ENCODE measurements at places on chromosomes 12 and 14. TPM values are rescaled to one million over a fixed set of nuclear protein-coding genes. Genes with fewer than 3 reads are reported as not detected.

GRCh38 chr12:70847871-70848270 is 72.7 kb downstream of the PTPRR start:
- DNase-seq, result peak; percentile 35

METTL25 gene
- 14.8 TPM for polyA plus RNA-seq

- DNase-seq, result no peak
These were observed 2.6 kb downstream of the MLEC start for GRCh38 chr12:120689397-120690082.

AMDHD1 gene
- 0.75 TPM for polyA plus RNA-seq

DNA sequence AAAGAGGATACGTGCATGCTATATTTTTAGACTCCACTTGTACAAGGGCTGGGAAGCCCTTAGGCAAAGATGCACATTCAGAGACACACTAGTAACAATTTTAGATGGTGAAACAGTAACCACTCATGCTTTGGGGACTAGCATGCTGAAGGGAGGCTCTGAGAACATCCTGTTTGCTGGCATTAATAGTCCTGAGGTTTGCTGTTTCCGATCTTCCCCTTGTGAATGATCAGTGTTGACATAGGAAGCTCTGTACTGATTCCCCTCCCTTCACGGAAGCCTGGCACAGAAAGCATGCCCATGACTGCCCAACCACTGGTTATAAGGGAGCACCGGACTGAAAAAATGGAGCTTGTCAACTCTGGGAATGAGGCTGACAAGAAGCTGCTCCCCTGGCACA is 164.6 kb downstream of the GCH1 start:
- no peak for DNase-seq

- DNase-seq, result no peak
These were observed 252.6 kb downstream of the ACSS3 start for GRCh38 chr12:81330480-81330879.

ESRRB gene
- polyA plus RNA-seq, result 0.64 TPM

- no peak for DNase-seq
These were observed 86.3 kb downstream of the DRAM1 start for GRCh38 chr12:101963697-101964096.

DCP1B gene
- polyA plus RNA-seq, result 28.7 TPM

CLEC9A gene
- polyA plus RNA-seq, result 2.5 TPM

NTF3 gene
- polyA plus RNA-seq, result 3.5 TPM

DNA sequence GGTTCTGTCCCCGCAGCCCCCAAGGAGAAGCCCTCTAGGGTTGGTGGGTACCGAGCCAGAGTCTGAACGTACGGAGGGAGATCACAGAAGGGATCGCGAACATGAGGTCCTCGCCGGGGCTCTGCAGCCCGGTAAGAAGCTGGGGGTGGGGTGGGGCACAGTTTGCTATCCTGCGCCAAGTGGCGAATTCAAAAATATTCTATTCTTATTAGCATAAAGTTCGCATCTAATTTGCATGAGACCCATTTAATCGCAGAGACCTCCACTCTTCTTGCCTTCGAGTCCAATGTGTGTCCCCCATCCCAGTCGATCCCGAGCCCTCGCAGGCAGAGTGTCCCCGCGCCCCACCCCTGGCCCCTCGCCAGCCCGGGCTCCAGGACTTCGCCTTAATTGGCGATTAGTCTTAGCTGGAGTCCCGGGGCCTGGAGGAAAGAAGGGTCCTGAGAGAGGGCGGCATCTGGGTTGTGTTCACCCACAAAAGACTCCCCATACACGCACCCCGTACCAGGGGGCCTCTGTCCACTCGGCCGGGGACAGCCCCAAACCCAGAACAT is 604 bp upstream of the ARHGEF25 start:
- peak; percentile 41 for DNase-seq

GRCh38 chr12:92272061-92272964 is 126.7 kb upstream of the BTG1 start:
- no peak for DNase-seq

SLC48A1 gene
- 14.9 TPM for polyA plus RNA-seq

NELL2 gene
- 33.8 TPM for polyA plus RNA-seq

BRAP gene
- polyA plus RNA-seq, result 15.9 TPM

DNA sequence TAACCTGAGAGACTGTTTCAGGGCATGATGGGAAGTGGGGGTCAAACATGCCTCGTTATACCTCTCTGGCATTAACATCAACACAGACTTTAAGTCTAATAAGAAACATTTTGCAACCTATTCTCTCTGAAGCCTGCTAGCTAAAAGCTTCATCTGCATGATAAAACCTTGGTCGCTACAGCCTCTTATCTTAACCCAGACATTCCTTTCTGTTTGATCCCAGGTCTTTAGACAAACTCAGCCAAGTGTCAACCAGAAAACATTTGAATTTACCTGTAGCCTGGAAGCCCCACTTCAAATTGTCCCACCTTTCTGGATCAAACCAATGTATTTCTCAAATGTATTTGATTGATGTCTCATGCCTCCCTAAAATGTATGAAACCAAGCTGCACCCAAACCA is 9.1 kb downstream of the PPP2R3C start:
- no peak for DNase-seq

DNA sequence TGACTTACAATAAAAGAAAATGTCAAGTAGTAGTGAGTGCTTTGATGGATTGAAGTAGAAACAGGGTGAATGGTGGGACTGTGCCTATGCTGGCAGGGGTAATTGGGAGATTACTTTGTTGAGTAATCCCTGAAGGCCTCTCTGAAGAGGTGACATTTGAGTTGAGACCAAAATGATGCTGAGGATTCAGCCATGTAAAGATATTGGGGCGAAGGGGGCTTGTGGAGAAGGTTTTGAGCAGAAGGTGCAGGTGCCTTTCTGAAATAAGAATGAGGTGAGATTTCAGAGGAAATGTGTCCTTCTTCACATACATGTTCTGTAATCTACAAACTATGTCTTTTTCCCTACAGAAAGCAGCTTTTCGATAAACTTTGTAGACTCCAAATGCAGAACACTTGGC is 8.0 kb downstream of the GNG2 start:
- DNase-seq, result no peak

CLEC1B gene
- 2.5 TPM for polyA plus RNA-seq

DNA sequence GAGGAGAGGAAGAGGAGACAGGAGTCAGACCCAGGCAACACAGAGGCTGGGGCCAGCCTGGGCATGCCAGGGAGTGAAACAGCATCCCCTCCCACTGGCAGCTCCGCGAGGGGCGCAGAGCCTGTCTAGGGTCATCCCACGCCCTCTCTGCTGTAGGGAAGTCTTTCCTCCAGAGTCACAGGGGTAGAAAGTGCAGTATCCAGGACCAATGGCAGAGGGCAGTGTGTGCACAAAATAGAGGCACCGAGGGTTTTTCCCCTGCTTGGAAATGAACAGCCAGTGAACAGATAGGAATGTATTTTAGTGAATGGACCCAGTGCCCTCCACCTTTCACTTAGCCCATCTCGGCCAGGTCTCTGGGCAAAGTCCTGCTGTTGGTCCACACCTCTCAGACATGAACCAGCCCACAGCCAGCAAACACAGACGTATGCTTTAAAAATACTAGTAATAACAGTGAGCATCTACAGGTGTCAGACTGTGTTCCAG is 9.4 kb upstream of the KRT74 start:
- peak; percentile 23 for DNase-seq

GRCh38 chr14:20343862-20344220 is 406 bp downstream of the PARP2 start:
- no peak for DNase-seq

All from right lung (tissue), 10 donors.